ENCODE measurements at places on chromosomes 7 and 10. TPM values are rescaled to one million over a fixed set of nuclear protein-coding genes. Genes with fewer than 3 reads are reported as not detected.

CEP55 gene
- polyA plus RNA-seq: 0.30 TPM

- H3K4me3 ChIP-seq: no peak overlapping the region
- H3K36me3 ChIP-seq: no peaks in the 10 kb centered on the region
- H3K27me3 ChIP-seq: no peaks in the 10 kb centered on the region
- H3K27ac ChIP-seq: no peak overlapping the region
- H3K4me1 ChIP-seq: no peaks in the 10 kb centered on the region
These were observed 132.6 kb downstream of the GNAT3 start for GRCh38 chr7:80379034-80379982.

- H3K4me1 ChIP-seq: peaks cover 17% of the 10 kb centered on the region
- H3K36me3 ChIP-seq: no peaks in the 10 kb centered on the region
- peak overlapping the region; percentile 97 for H3K4me3 ChIP-seq
- peak overlapping the region; percentile 84 for H3K27ac ChIP-seq
- no peaks in the 10 kb centered on the region for H3K27me3 ChIP-seq
These were observed 672 bp downstream of the GTPBP4 start for GRCh38 chr10:988667-989545.

- peaks cover 35% of the 10 kb centered on the region for H3K4me1 ChIP-seq
- H3K27me3 ChIP-seq: no peaks in the 10 kb centered on the region
- H3K27ac ChIP-seq: no peak overlapping the region
- no peak for DNase-seq
- no peak overlapping the region for H3K4me3 ChIP-seq
These were observed 57.6 kb downstream of the HIPK2 start for GRCh38 chr7:139720186-139720585.

DNA sequence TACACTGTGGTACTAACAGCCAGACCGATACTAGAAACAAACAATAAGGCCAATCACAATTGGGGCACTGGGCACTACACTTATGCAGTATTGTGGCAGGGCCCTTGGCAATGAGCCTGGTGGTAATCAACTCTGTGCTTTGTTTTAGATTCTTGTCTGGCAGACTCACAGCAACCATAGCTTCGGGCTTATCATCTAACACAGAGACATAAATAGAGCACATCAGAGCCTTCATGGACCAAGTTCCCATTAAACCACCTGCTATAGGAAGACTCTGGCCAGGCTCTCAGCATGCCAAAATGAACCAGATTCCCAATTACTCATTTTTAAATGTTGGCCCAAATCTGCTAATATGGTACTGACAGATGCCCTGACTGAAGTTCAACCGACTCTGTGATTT lies 218.6 kb downstream of the DGKI start:
- no peaks in the 10 kb centered on the region for H3K36me3 ChIP-seq
- H3K27me3 ChIP-seq: no peaks in the 10 kb centered on the region
- DNase-seq: no peak

UNCX gene
- not detected for polyA plus RNA-seq

CNPY1 gene
- not detected for polyA plus RNA-seq

HTR5A gene
- not detected for polyA plus RNA-seq

TRUB1 gene
- polyA plus RNA-seq: 2.5 TPM

GRCh38 chr7:128910569-128910945 lies at the start of gene KCP:
KCP (minus strand) TSS chr7:128910709; CDS start chr7:128910676, 33 bp downstream.
- H3K4me3 ChIP-seq: peak within 1 kb of the TSS; percentile 1
- peak within 1 kb of the TSS; percentile 8 for H3K27ac ChIP-seq
- no peaks in the 10 kb centered on the region for H3K27me3 ChIP-seq

DNA sequence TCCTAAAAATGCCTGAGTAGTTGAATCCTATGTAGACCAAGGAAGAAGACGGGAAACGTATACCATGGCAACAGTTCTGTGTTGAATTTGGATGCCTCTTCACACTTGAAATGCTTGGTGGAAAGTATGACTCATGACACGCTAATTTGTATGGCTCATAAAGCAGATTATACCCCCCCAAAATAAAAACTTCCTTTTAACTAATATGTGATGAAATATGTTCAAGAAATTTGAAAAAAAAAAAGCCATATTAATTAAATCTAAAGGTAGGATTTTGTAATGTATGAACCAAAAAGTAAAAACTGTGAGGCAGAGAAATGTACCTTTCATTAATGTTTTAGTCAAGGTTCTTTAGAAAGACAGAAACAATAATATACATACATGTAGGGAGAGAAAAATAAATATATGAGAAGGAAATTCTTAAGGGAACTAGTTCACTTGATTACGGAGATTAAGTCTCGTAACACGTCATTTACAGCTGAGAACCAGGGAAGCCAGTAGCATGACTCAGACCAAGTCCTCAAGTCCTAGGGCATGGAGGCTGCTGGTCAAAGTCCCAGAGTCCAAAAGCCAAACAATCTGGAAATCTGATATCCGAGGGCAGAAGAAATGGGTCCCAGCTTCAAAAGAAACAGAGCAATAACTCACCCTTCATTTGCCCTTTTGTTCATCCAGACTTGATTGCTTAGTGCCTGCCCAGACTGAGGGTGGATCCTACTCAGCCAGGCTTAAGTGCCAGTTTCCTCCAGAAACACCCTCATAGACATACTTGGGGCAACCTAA lies 485.1 kb downstream of the SEMA3D start:
- DNase-seq: no peak
- no peaks in the 10 kb centered on the region for H3K27me3 ChIP-seq
- no peak overlapping the region for H3K27ac ChIP-seq
- H3K36me3 ChIP-seq: no peaks in the 10 kb centered on the region
- H3K4me1 ChIP-seq: no peaks in the 10 kb centered on the region

DNA sequence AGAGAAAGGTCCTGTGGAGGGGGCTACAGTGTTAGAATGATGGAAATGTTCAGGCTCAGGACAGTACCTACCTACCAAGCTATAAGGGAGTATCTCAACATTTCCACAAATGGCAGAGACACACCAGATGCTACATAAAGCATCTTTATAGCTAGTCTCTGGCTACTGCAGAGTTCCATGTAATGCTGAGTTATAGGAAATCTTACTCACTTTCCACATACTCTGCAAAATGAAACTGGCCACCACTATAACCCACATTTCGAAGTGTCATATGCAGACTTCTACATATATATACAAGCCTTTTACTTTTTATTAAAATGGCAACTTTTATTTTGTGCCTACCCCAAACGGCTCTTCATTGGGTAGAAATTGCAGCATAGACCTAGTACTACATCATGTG lies 85.5 kb downstream of the FAS start:
- no peaks in the 10 kb centered on the region for H3K36me3 ChIP-seq
- no peak overlapping the region for H3K4me3 ChIP-seq
- H3K4me1 ChIP-seq: no peaks in the 10 kb centered on the region
- no peak for DNase-seq
- no peaks in the 10 kb centered on the region for H3K27me3 ChIP-seq

GRCh38 chr10:6813856-6814255 lies 233.8 kb upstream of the PRKCQ start:
- H3K4me1 ChIP-seq: no peaks in the 10 kb centered on the region
- no peak overlapping the region for H3K27ac ChIP-seq
- no peak overlapping the region for H3K4me3 ChIP-seq
- H3K27me3 ChIP-seq: no peaks in the 10 kb centered on the region

DNA sequence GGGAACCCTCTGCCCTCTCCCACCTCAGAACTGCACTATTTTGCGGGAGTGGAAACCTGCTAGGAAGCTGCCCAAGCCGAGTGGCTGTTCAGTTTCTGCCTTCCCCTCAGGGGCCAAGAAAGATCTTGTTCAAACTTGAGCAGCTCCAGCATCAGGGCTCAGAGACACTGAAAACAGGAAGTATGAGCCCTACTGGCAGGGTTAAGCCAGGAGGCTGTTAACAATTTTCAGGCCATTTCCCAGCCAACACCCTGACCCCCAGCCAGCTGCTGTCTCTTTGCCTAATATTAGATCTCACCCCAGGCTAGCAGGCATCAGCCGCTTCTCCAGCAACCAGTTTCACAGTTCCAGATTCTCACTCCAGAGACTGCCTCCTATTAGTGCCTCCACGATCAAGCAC lies 9.2 kb downstream of the PLAU start:
- DNase-seq: no peak
- no peaks in the 10 kb centered on the region for H3K36me3 ChIP-seq
- H3K27ac ChIP-seq: no peak overlapping the region
- no peaks in the 10 kb centered on the region for H3K4me1 ChIP-seq
- H3K4me3 ChIP-seq: no peak overlapping the region
- H3K27me3 ChIP-seq: no peaks in the 10 kb centered on the region

DEPP1 gene
- 217 TPM for polyA plus RNA-seq

GRCh38 chr10:75043256-75044131 lies 68.0 kb upstream of the SAMD8 start:
- no peak overlapping the region for H3K4me3 ChIP-seq
- no peaks in the 10 kb centered on the region for H3K4me1 ChIP-seq
- DNase-seq: no peak
- H3K36me3 ChIP-seq: no peaks in the 10 kb centered on the region

All from pancreas (tissue), 10 donors.